Breast epithelium (tissue), 4 donors: ENCODE measurements at places on chromosomes 13 and 19. TPM values are rescaled to one million over a fixed set of nuclear protein-coding genes. Genes with fewer than 3 reads are reported as not detected.

Gene FBXO27
- total RNA-seq: 2.6 TPM

GRCh38 chr19:39031368-39032062 is 834 bp downstream of the FBXO27 start:
- H3K36me3 ChIP-seq: no peaks in the 10 kb centered on the region
- peak; percentile 95 for DNase-seq
- no peaks in the 10 kb centered on the region for H3K4me1 ChIP-seq

Gene ZNF497
- total RNA-seq: 3.6 TPM

Gene TPM4
- total RNA-seq: 257 TPM

- H3K27me3 ChIP-seq: no peaks in the 10 kb centered on the region
- no peak overlapping the region for H3K4me3 ChIP-seq
- H3K36me3 ChIP-seq: no peaks in the 10 kb centered on the region
- DNase-seq: no peak
Observed at GRCh38 chr13:97780486-97780885, 173.0 kb upstream of the IPO5 start.

DNA sequence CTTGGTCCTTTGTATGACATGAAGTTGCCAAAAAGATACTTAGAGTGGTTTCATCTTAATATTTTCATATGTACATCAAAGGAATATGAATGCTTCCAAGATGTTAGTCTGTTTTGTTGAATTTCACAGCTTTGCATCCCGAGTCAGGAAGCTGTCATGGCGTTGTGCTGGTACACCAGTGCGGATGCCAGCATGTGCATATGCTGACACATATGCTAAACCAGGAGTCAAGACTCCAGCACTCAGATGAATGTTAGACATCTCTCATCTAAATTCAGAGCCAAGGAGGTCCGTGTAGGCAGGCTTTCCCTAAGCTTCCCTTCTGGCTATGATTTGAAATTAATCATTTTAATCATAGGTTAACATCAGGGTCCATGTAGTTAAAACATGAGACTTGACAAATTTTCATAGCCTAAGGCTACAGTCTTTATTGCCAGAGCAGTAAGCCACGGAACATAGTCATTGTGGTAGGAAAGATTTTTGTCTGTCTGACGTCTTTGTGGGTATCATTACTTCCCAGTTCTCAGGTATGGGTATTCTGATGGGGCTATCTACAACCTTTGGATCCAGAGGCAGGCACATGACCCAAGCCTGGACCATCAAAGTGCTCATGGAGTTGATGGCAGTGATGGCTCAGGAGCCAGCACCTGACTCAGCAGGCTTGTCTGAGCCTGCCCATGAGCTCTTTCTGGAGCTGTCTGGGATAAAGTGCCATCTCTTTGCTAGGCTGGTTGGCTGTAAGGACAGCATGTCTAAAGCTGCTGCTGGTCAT is 246.1 kb downstream of the KCNRG start:
- H3K4me1 ChIP-seq: no peaks in the 10 kb centered on the region
- no peaks in the 10 kb centered on the region for H3K36me3 ChIP-seq
- DNase-seq: no peak

GRCh38 chr19:49593233-49594113 is 2.5 kb downstream of the PRR12 start:
- H3K4me3 ChIP-seq: peak overlapping the region; percentile 77

GRCh38 chr19:35738021-35738886 is 4.0 kb downstream of the IGFLR1 start:
- no peak overlapping the region for H3K4me3 ChIP-seq
- DNase-seq: no peak
- peaks cover 7% of the 10 kb centered on the region for H3K36me3 ChIP-seq

DNA sequence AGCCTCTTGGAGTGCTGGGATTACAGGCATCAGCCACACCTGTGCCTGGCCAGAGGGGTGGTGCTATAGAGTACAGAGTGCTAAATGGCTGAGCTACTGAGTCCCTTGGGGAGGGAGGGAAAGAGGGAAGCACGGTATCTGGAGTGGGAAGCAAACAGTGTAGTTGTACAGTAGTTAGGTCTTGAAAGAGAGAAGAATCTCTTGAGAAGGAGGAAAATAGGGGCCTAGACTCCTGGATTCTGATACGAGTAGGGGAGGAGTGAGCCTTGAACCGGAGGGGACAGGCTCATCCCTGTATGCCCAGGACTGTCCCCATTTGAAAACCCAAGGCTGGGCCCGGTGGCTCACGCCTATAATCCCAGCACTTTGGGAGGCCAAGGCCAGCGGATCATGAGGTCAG is 5.1 kb downstream of the MYADM start:
- H3K36me3 ChIP-seq: peaks cover 11% of the 10 kb centered on the region
- H3K27ac ChIP-seq: no peak overlapping the region
- no peaks in the 10 kb centered on the region for H3K4me1 ChIP-seq
- H3K4me3 ChIP-seq: no peak overlapping the region
- DNase-seq: no peak

Gene CYP4F12
- total RNA-seq: 3.5 TPM

DNA sequence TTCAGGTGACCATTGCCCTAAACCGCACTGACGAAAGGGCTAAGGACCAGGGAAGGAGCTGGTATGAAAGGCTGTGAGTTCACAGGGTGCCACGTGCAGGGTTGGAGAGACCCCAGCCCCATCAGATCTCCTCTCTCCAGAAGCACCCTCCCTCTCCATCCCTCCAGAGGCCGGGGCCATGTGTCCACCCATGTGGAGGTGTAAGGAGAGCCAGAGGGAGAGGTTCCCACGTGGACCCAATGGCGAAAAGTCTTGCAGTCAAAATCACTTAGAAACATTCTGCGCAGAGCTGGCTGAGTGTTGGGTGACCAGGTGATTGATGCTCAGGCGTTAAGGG is 168.3 kb downstream of the COL4A1 start:
- peak overlapping the region; percentile 72 for H3K27ac ChIP-seq
- H3K4me3 ChIP-seq: peak overlapping the region; percentile 43
- DNase-seq: no peak
- no peaks in the 10 kb centered on the region for H3K27me3 ChIP-seq
- H3K4me1 ChIP-seq: no peaks in the 10 kb centered on the region

DNA sequence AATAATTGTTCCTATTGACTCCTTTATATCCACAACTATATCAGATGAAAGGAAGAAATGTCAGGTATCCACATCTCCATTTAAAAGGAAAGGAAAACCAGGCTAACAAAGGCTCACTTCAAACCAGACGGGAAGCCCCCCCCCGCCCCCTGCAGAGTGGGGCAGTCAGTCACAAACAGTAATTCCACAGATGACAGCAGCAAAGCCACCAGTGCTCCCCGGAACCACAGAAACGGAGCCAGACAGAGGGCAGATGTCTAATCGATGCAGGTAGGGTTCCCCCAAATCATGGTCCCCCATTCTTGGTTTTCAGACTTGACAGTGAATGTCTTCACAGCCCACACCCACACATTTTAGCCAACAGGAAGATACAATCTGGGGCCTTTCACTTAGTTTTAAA is 100.8 kb downstream of the STK24 start:
- no peaks in the 10 kb centered on the region for H3K27me3 ChIP-seq
- no peaks in the 10 kb centered on the region for H3K4me1 ChIP-seq
- peak overlapping the region; percentile 33 for H3K27ac ChIP-seq
- H3K4me3 ChIP-seq: no peak overlapping the region

DNA sequence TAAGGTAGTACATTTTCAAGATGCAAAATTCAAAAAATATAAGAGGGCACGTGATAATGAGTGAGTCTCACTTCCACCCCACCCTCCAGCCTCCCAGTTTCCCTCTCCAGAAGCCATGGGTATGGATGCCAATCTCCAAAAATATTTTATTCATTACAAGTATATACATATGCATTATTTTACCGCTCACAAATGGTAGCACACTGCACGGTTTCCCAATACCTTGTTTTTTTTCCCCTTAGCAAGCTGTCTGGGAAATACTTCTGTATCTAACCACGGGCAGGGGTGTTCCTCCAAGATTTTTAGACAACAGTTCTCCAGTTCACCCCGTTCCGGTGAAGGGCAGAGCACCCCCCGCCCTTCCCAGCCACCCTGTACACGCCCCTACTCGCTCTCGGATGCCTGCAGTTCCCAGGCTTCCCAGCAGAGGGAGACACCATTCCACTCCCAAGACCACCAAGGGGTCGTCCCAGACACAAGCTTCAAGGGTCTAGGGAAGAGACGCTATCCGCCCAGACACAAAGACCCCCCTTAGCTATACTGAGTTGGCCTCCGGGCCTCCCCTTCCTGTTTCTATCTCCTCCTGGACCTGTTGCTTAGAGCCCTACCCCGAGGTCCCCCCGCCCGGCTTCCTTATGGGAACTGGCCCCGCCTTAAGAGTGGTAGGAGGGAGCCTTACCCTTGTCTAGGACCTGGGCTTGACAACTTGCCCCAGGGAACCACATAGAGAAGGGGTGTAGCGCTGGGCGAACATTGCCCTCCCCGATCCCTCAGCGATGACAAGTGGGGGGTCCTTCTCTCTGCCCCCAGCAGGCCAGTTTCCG is 1.1 kb upstream of the FXYD3 start:
- H3K27ac ChIP-seq: peak overlapping the region; percentile 91
- no peaks in the 10 kb centered on the region for H3K27me3 ChIP-seq
- peak overlapping the region; percentile 60 for H3K4me3 ChIP-seq
- peaks cover 5% of the 10 kb centered on the region for H3K4me1 ChIP-seq
- H3K36me3 ChIP-seq: no peaks in the 10 kb centered on the region

- no peaks in the 10 kb centered on the region for H3K27me3 ChIP-seq
- H3K4me1 ChIP-seq: no peaks in the 10 kb centered on the region
- no peak for DNase-seq
- no peak overlapping the region for H3K27ac ChIP-seq
- no peaks in the 10 kb centered on the region for H3K36me3 ChIP-seq
Observed at GRCh38 chr13:90098577-90098976, 1248.9 kb upstream of the MIR17HG start.

- no peak overlapping the region for H3K4me3 ChIP-seq
- no peak overlapping the region for H3K27ac ChIP-seq
- no peaks in the 10 kb centered on the region for H3K36me3 ChIP-seq
- H3K27me3 ChIP-seq: peaks cover 4% of the 10 kb centered on the region
- H3K4me1 ChIP-seq: no peaks in the 10 kb centered on the region
Observed at GRCh38 chr19:2724148-2724557, 3.0 kb upstream of the DIRAS1 start.

Gene TYROBP
- total RNA-seq: 56.4 TPM

Gene PRR36
- total RNA-seq: 2.0 TPM

GRCh38 chr19:18999016-18999758 is 34.1 kb downstream of the SUGP2 start:
- H3K4me1 ChIP-seq: no peaks in the 10 kb centered on the region
- DNase-seq: no peak
- H3K36me3 ChIP-seq: no peaks in the 10 kb centered on the region
- no peak overlapping the region for H3K4me3 ChIP-seq
- H3K27ac ChIP-seq: no peak overlapping the region
- no peaks in the 10 kb centered on the region for H3K27me3 ChIP-seq

DNA sequence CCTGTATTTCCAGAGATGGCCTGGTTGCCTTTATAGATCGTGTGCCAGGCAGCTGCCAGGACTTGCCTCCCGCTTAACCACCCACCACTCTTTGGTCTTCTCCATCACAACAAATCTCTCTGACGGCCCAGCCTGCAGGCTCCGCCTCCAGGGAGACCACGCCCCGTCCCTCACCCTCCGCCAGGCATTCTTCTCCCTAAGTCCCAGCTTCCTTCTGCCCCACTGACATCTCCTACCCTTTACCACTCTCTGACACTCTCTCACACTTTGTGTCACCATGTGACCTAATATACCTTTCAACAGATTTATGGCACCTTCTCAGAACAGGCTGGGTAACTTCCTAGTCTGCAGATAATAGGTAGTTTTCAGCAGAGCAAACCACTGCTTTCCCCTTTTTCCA is 95.1 kb downstream of the CAB39L start:
- H3K27ac ChIP-seq: no peak overlapping the region
- no peaks in the 10 kb centered on the region for H3K27me3 ChIP-seq
- H3K36me3 ChIP-seq: no peaks in the 10 kb centered on the region
- H3K4me3 ChIP-seq: no peak overlapping the region
- DNase-seq: no peak

DNA sequence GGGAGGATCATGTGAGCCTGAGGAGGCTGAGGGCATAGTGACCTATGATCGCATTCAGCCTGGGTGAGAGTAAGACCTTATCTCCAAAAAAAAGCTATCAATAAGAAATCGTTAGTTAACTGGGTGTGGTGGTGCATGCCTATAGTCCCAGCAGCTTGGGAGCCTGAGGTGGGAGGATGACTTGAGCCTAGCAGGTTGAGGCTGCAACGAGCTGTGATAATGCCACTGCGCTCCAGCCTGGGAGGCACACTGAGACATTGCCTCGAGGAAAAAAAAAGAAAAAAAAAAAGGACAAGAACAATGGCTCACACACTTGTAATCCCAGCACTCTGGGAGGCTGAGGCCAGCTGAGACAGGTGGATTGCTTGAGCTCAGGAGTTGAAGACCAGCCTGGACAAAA is 16.2 kb downstream of the PSPC1 start:
- DNase-seq: no peak
- H3K36me3 ChIP-seq: no peaks in the 10 kb centered on the region
- H3K27ac ChIP-seq: no peak overlapping the region
- no peaks in the 10 kb centered on the region for H3K4me1 ChIP-seq

Gene PTPRH
- 0.73 TPM for total RNA-seq

GRCh38 chr13:71609271-71609670 is 257.7 kb downstream of the DACH1 start:
- no peak for DNase-seq
- no peaks in the 10 kb centered on the region for H3K36me3 ChIP-seq
- H3K4me3 ChIP-seq: no peak overlapping the region
- no peak overlapping the region for H3K27ac ChIP-seq
- H3K4me1 ChIP-seq: no peaks in the 10 kb centered on the region

Gene SPART
- 79.6 TPM for total RNA-seq

DNA sequence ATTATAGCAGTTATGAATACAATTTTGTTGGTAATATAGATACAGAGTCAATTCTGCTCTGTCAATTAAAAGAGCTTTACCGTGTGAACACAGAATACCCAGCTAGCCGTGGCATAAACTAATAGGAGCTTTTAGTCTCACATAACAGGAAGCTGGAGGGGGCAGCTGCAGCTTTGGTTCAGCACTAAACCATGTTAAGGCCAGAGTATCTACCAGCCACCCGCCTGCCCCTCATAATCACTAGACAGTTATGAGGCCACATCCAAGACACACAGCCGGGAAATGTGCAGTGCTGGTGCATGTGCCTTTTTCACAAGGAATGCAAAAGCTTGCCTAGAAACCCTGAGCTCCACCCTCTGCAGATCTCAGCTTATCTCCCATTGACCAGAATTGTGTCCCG is 62.3 kb downstream of the SGCG start:
- no peak overlapping the region for H3K4me3 ChIP-seq
- no peaks in the 10 kb centered on the region for H3K4me1 ChIP-seq
- H3K36me3 ChIP-seq: no peaks in the 10 kb centered on the region
- DNase-seq: no peak
- H3K27ac ChIP-seq: no peak overlapping the region
